ENCODE measurements at places on chromosomes 2 and 18.

GRCh38 chr18:74139888-74140287 is 7.7 kb downstream of the FBXO15 start:
- no peak for DNase-seq

DNA sequence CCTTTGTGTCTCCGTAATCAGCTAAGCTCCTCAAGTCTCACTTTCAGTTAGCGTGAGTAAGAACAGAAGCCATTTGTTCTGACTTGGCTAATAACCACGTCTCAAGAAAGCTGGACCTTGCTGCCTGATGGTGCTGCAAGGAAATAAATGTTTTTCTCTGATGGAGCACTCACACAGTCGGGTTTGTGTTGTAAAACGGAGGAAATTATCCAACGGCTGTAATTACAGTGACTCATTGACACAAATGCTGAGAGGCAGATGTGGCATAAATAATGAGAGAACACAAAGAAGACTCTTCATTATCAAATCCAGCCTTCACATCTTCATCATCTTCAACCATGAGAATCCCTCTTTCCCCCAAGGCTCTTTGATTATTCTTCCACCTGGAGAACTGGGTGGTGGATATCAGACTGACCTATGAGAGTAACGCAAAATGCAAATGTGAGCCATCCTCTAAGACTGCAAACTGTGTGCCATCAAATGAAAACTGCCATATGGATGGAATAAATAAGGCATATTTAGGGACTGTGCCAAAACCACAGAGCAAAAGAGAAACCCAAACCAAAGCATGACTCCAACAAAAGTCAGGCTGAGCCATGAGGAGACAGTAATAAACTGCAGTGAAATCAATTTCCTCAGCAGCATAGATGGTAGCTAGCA is 252.6 kb downstream of the RND3 start:
- DNase-seq = no peak

- DNase-seq = no peak
Observed at GRCh38 chr2:120990451-120990871, 254.8 kb downstream of the GLI2 start.

GRCh38 chr2:25551316-25551715 is 122.1 kb downstream of the DTNB start:
- DNase-seq = no peak

GRCh38 chr2:149768320-149768799 is 180.8 kb upstream of the MMADHC start:
- no peak for DNase-seq

DNA sequence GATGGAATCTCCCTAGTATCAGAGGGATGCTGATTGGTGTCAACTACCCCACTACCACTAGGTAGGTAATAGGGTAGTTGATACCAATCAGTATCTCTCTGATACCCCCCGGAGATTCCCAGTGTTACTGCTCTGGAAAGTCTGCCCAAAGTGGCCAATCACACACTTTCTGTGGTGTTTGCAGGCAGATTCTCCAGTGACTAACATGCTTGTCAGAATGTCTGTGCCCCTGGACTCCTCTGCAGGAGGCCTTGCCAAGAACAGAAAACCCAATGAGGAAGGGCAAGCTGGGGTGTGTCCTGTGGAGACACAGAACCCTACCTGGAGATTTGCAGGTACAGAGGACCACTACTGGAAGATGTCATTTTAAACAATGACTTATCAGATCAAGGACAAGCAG is 135.1 kb downstream of the RIT2 start:
- DNase-seq = no peak

DNA sequence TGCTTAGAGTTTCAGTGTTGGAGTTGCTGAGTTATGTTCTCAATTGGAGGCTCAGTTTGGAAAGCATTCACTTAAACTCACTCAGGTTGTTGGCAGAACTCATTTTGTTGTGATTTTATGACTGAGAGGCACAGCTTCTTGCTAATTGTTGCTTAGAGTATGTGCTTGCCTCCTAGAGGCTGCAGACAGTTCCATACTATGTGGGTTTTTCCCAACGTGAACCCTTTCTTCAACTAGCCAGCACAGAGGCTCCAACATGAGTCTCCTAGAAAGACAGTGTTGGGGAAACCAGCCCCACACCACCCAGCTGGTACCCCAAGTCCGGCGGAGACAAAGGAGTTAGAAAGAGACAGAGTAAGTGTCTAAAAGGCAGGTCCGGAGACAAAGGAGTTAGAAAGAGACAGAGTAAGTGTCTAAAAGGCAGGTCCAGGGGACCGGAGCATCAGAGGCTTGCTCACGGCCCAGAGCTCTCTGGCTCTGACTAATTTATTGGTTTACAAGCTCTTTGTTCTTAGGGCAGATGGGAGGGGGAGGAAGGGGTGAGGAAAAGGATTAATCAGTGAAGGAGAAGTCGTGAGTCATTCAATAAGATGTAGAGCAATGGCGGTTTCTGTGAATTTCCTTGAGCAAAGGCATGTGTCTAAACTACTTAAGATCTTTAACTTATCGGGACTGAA is 999.7 kb upstream of the LRRTM1 start:
- DNase-seq = no peak

DNA sequence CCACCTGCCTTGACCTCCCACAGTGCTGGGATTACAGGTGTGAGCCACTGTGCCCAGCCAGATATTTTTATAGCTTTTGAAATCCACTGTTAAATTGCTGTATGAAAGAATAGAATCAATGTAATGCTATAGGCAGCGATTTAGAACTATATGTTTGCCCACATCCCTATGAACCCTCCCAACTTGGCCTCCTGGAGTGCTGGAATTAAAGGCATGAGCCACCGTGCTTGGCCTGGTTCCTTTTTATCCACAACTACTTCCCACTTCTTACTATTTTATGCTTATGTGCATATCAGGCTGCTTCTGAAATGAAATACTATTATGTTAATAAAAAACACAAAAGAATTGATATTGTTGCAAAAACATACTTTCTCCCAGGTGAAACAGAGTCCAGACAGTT is 11.6 kb upstream of the PTPN2 start:
- no peak for DNase-seq

DNA sequence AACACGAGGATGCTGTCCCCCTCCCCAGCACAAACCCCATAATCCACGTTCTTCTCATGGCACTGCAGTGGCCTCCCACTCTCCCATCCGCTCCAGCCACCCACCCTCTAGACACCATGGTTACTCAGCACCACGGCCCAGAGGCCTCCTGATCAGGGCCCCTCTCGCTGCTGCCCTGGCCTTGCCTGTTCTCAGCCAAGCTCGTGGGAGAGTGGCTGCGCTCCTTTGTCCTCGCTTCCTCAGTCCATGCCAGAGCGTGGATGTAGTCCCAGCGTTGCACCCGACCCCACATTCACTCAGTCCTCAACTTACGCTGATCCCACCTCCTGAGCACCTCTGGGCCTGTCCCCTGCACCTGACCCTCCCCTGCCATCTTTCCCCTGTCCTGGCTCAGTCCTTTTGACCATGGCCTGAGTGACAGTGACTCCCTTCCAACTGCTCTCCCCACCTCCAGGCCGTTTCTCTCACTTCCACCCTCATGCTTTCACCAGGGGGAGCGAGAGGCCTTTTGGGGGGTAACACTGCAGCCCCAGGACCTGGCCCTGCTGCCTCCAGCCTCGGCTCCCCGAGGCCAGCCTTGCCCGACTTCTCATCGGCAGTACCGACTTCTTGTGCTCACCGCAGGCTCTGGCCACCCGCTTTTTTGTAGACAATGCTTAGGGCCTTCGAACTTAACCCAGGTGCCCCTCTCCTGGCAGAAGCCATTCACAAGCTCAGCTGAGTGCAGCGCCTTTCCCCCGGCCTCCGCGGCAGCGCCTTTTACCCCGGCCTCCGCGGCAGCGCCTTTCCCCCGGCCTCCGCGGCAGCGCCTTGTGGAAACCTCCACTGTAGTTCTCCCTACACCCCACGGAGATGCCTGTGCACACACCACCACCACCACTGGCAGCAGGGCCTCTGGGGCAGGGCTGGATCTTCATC is 131.4 kb downstream of the CLIP4 start:
- peak; percentile 81 for DNase-seq

DNA sequence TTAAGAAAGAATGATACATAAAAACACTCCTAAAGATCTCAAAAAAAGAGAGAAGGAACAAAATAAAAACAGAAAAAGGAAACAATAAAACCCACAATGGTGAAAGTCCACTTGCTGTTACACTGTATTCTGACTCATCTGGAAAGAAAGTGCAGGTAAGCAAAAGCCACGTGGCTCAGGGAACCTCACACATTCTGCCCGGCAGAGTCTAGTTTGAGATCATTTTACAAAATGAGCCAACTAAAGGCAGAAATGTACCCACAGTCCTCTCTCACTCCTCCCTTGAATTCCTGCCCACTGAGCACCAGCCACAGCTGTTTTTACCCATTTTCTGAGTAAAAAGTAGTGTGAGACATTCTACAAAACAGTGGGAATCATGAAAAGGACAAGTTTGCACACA is 10.0 kb downstream of the KCNH7 start:
- DNase-seq = no peak

- DNase-seq = no peak
Observed at GRCh38 chr18:59631583-59632181, 65.5 kb downstream of the CCBE1 start.

- DNase-seq = no peak
Observed at GRCh38 chr2:48283586-48284269, 246.2 kb upstream of the STON1 start.

- no peak for DNase-seq
Observed at GRCh38 chr18:23740105-23740830, 51.0 kb downstream of the LAMA3 start.

Data from posterior vena cava (tissue), 2 donors.